T-cell (primary cell): ENCODE measurements at places on chromosomes 7 and 10. TPM values are rescaled to one million over a fixed set of nuclear protein-coding genes. Genes with fewer than 3 reads are reported as not detected.

GRCh38 chr10:33381451-33382215 lies 47.2 kb upstream of the NRP1 start:
- no peak overlapping the region for H3K27ac ChIP-seq
- no peaks in the 10 kb centered on the region for H3K4me1 ChIP-seq
- no peak overlapping the region for H3K4me3 ChIP-seq
- DNase-seq = no peak

DNA sequence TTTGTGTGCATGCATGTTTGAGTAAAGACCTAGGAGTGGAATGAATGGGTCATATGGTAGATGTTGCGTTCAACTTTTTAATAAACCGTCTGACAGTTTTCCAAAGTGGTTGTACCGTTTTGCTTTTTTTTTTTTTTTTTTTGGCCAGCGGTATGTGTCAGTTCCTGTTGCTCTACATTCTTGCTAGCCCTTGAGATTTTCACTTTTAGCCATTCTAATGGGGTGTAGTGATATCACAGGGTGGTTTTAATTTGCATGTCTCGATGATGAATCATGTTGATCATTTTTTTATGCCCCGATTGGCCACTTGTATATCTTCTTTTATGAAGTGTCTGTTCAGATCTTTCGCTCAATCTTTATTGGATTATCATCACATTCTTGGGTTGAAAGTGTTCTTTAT lies 320.7 kb downstream of the CAMK1D start:
- H3K4me1 ChIP-seq = no peaks in the 10 kb centered on the region
- no peak overlapping the region for H3K27ac ChIP-seq
- peaks cover 7% of the 10 kb centered on the region for H3K36me3 ChIP-seq
- H3K4me3 ChIP-seq = no peak overlapping the region
- no peaks in the 10 kb centered on the region for H3K27me3 ChIP-seq

DNA sequence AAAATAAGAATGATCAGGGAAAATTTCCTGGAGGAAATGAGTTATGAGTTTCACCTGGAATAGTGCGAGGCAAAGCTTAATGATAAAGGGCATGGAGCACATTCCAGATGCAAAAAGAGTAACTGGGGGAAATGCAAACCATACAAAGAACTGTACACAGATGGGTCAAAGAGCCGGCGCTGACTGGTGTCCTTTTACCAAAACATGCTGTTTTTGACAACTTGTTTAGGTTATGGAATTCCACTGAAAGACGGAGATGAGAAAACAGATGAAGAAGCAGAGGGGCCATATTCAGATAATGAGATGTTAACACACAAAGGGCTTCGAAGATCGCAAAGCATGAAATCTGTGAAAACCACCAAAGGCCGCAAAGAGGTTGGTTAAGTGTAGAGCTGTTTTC lies 98.2 kb downstream of the REEP3 start:
- no peak for DNase-seq
- no peak overlapping the region for H3K27ac ChIP-seq
- H3K36me3 ChIP-seq = no peaks in the 10 kb centered on the region
- no peaks in the 10 kb centered on the region for H3K27me3 ChIP-seq

GRCh38 chr10:58919927-58920654 lies 256.4 kb upstream of the PHYHIPL start:
- no peaks in the 10 kb centered on the region for H3K27me3 ChIP-seq
- H3K27ac ChIP-seq = no peak overlapping the region
- H3K36me3 ChIP-seq = no peaks in the 10 kb centered on the region
- H3K4me1 ChIP-seq = no peaks in the 10 kb centered on the region
- no peak for DNase-seq

DNA sequence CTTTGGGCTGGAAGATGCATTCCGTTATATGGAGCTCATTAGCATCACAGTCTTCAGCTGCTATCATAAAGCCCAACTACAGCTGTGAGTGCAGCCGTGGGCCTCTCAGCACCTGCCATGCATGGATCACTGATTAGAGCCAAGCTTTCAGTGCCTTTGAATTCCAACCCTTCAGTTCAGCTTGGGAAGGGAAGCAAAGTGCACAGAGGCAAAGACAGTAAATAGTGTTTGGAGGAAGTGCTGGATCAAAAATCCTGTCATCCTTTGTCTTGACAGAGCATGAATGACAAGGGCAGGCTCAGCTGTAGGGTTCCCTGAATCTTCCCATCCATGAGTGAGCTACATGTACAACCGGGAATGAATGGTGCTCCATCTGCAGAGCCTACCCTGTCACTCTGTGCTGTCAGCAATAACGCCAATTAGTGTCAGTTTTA lies 153.7 kb downstream of the DNAJB9 start:
- DNase-seq = no peak
- H3K36me3 ChIP-seq = no peaks in the 10 kb centered on the region
- no peaks in the 10 kb centered on the region for H3K27me3 ChIP-seq
- H3K4me1 ChIP-seq = no peaks in the 10 kb centered on the region

GRCh38 chr10:50461834-50462233 lies 161.9 kb downstream of the SGMS1 start:
- H3K27ac ChIP-seq = no peak overlapping the region
- H3K36me3 ChIP-seq = peaks cover 12% of the 10 kb centered on the region
- H3K4me1 ChIP-seq = no peaks in the 10 kb centered on the region
- no peaks in the 10 kb centered on the region for H3K27me3 ChIP-seq
- no peak for DNase-seq

DNA sequence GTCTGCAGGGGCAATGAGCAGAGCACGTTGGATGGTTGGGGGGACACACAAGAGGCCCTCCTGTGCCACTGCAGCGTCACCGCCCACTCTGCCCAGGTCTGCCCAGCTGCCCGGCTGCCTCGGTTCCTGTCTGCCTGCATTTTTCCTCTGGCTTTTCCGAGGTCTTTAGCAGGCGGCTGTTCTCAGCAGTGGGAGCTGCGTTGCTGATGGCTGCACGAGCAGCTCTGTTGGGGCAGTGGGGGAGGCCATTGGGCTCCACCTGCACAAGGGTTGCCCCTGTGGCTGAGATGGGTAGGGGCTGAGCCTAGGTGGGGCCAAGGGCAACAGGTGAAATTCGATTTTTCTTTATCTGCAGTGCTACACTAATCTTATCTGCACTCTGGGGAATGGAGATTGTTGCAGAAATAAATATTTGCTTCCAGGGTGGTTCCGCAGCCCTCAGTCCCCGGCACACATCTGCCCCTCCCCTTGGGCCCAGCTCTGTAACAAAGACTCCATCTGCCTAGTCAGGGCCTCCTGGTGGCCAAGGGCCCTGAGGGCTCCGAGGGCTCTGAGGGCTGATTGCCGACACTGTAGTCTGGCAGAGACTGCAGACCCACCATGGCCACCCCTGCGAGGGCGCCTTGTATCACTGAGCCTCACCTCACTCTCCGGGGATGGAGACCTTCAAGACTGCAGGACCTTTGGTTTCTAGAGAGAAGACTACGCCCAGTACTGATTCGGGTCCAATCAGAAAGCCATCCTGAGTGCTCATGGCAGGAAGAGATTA lies 141.7 kb upstream of the SHH start:
- no peaks in the 10 kb centered on the region for H3K36me3 ChIP-seq
- no peaks in the 10 kb centered on the region for H3K4me1 ChIP-seq
- no peak overlapping the region for H3K27ac ChIP-seq
- no peaks in the 10 kb centered on the region for H3K27me3 ChIP-seq
- no peak for DNase-seq
- no peak overlapping the region for H3K4me3 ChIP-seq

GRCh38 chr10:1372212-1372611 lies 316.0 kb downstream of the WDR37 start:
- no peak overlapping the region for H3K4me3 ChIP-seq
- H3K27ac ChIP-seq = no peak overlapping the region
- no peaks in the 10 kb centered on the region for H3K36me3 ChIP-seq
- peaks cover 2% of the 10 kb centered on the region for H3K4me1 ChIP-seq
- H3K27me3 ChIP-seq = no peaks in the 10 kb centered on the region
- no peak for DNase-seq

GRCh38 chr7:129828989-129829736 lies 123.6 kb downstream of the UBE2H start:
- H3K27ac ChIP-seq = no peak overlapping the region
- H3K4me3 ChIP-seq = no peak overlapping the region
- no peaks in the 10 kb centered on the region for H3K36me3 ChIP-seq
- H3K27me3 ChIP-seq = peaks cover 7% of the 10 kb centered on the region
- H3K4me1 ChIP-seq = peaks cover 30% of the 10 kb centered on the region

- H3K4me1 ChIP-seq = no peaks in the 10 kb centered on the region
- no peak for DNase-seq
- no peaks in the 10 kb centered on the region for H3K27me3 ChIP-seq
- H3K36me3 ChIP-seq = no peaks in the 10 kb centered on the region
- no peak overlapping the region for H3K27ac ChIP-seq
- no peak overlapping the region for H3K4me3 ChIP-seq
These were observed 236.9 kb downstream of the REEP3 start for GRCh38 chr10:63758080-63758479.

GRCh38 chr7:21944616-21945453 lies 864 bp downstream of the CDCA7L start:
- H3K27ac ChIP-seq = no peak overlapping the region
- H3K27me3 ChIP-seq = no peaks in the 10 kb centered on the region
- DNase-seq = peak; percentile 45

DNA sequence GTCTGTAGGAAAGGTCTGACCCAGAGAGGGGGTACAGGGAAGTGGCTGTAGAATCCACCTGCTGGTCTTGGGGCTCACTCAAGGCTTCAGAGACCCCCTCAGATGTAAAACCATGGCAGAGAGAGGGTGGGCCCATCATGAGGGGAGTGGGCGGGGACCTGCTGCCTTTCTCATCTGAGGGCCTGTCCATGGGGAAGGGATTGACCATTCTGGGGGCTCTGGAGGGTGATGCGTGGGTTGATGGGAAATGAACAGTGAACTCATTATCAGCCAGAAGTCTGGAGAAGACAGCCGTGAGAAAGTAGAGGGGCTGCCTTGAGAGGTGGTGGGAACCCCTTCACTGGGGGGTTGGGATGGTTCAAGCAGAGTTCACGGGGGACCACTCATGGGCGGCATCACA lies 66.8 kb downstream of the MINDY4 start:
- no peak overlapping the region for H3K4me3 ChIP-seq
- no peaks in the 10 kb centered on the region for H3K4me1 ChIP-seq
- H3K27ac ChIP-seq = no peak overlapping the region

GRCh38 chr10:80461208-80462183 lies 7.4 kb downstream of the TSPAN14 start:
- peaks cover 59% of the 10 kb centered on the region for H3K4me1 ChIP-seq
- peak overlapping the region; percentile 82 for H3K27ac ChIP-seq
- DNase-seq = no peak
- no peaks in the 10 kb centered on the region for H3K27me3 ChIP-seq

DNA sequence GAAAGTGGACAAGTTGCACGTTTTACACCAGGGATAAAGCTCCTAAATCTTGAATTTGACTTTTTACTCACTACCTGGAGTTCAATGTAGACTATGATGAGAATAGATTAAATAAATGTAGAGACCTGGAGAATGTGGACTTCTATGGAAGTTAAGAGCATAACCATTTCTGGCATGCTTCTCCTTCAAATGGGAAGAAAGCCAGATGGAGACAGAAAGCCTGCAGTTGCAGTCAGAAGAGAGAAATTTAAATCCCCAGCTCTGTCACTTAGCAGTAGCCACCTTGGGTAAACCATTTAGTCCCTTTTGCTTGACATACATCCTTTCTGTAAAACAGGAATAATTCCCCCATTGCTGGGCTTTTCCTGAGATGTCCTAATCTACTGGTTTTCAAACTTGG lies 355.3 kb upstream of the AUTS2 start:
- H3K36me3 ChIP-seq = no peaks in the 10 kb centered on the region
- H3K4me1 ChIP-seq = no peaks in the 10 kb centered on the region
- H3K27ac ChIP-seq = no peak overlapping the region
- no peaks in the 10 kb centered on the region for H3K27me3 ChIP-seq

- H3K4me3 ChIP-seq = no peak overlapping the region
- H3K27ac ChIP-seq = no peak overlapping the region
- no peaks in the 10 kb centered on the region for H3K36me3 ChIP-seq
- H3K27me3 ChIP-seq = no peaks in the 10 kb centered on the region
- no peaks in the 10 kb centered on the region for H3K4me1 ChIP-seq
- no peak for DNase-seq
These were observed 431.3 kb upstream of the ETV1 start for GRCh38 chr7:14420768-14421167.

DNA sequence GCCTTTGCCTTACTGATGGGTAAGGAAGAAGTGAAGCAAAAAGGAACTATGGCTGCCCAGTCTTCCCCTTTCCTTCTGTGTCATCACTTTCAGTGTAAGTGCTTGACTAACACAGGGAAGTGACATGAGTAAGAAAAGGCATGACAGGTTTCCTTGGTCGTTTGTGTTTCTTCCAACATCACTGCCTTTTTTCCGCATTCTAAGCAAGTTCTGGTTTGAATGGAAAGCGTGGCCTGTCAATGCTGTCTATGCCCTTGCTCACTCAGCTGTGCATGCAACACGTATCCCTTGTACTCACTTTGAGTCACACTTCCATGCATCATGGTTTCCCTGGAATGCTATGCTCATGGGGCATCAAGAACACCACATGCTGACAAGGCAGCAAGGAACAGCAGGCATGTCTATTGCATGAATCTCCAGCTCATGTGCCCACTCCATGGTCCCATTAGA lies 111.8 kb downstream of the OAT start:
- H3K4me1 ChIP-seq = no peaks in the 10 kb centered on the region
- no peak overlapping the region for H3K27ac ChIP-seq
- DNase-seq = no peak
- H3K4me3 ChIP-seq = no peak overlapping the region

DNA sequence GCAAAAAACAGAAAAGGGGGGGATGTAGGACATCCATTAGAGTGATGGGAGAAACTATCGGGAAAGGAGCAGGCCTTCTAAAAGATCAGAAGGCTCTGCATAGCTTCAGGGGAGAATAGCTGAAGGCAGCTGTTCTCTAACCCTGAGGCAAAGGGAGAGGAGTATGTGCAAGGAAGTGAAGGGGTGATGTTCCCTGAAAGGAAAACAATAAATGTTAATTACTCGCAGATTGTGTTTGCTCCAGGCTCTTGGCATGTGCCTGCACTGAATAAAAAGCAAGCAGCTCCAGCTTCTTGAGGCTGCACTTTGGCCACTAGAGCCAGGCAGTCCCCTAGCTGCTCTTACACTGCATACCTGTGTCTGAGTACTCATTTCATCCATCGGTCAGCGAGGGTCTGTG lies 14.4 kb upstream of the STARD3NL start:
- H3K27ac ChIP-seq = no peak overlapping the region
- H3K4me1 ChIP-seq = no peaks in the 10 kb centered on the region
- no peaks in the 10 kb centered on the region for H3K36me3 ChIP-seq
- no peaks in the 10 kb centered on the region for H3K27me3 ChIP-seq
- H3K4me3 ChIP-seq = no peak overlapping the region
- no peak for DNase-seq

GRCh38 chr7:141891336-141891735 lies 24.9 kb upstream of the OR9A4 start:
- H3K4me1 ChIP-seq = no peaks in the 10 kb centered on the region
- H3K36me3 ChIP-seq = no peaks in the 10 kb centered on the region
- no peaks in the 10 kb centered on the region for H3K27me3 ChIP-seq
- H3K27ac ChIP-seq = no peak overlapping the region

GRCh38 chr10:58651040-58651439 lies 138.4 kb downstream of the BICC1 start:
- H3K36me3 ChIP-seq = no peaks in the 10 kb centered on the region
- H3K27me3 ChIP-seq = no peaks in the 10 kb centered on the region
- H3K27ac ChIP-seq = no peak overlapping the region
- H3K4me1 ChIP-seq = no peaks in the 10 kb centered on the region
- H3K4me3 ChIP-seq = no peak overlapping the region
- DNase-seq = no peak

- peak overlapping the region; percentile 99 for H3K27ac ChIP-seq
- H3K4me1 ChIP-seq = peaks cover 24% of the 10 kb centered on the region
- no peaks in the 10 kb centered on the region for H3K36me3 ChIP-seq
These were observed 27.1 kb downstream of the OGDH start for GRCh38 chr7:44633254-44634186.

The LBX1 gene
- not detected for total RNA-seq

The VPS26A gene
- 24.6 TPM for total RNA-seq

The OR6V1 gene
- total RNA-seq = not detected

The REPIN1 gene
- total RNA-seq = 64.0 TPM

The ERVW-1 gene
- total RNA-seq = not detected

The FAM25A gene
- not detected for total RNA-seq

The ETV1 gene
- 0.51 TPM for total RNA-seq
